Activated CD4-positive, alpha-beta T cell treated with anti-CD3 and anti-CD28 coated beads, Interleukin-2, amount 50 U/mL, for 48 hours (primary cell): ENCODE measurements at places on chromosomes 4 and X.

DNA sequence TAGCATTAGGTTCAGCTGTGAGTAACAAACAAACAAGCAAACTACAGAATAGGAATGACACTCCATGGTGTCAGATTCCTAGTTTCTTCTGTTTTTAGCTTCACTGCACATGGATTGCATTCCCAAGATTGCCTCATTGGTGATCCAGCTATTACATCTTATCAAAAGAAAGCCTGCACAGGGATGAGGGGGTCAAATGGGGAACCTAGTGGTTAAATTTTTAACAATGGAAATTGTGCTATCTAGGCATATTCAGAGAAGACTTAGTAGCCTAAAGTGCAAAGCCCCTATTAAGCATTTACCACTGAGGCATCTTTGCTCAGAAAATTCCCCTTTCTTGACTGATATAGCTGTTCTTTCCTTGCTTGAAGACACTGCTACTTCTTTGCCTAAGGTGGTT is 3.9 kb upstream of the TTC29 start:
- DNase-seq = no peak

- DNase-seq = no peak
Observed at GRCh38 chr4:8268211-8268610, 1.3 kb upstream of the HTRA3 start.

GRCh38 chr4:3344596-3344995 is 51.8 kb downstream of the RGS12 start:
- no peak for DNase-seq

- no peak for DNase-seq
Observed at GRCh38 chr4:159017323-159018026, 85.4 kb upstream of the RAPGEF2 start.

DNA sequence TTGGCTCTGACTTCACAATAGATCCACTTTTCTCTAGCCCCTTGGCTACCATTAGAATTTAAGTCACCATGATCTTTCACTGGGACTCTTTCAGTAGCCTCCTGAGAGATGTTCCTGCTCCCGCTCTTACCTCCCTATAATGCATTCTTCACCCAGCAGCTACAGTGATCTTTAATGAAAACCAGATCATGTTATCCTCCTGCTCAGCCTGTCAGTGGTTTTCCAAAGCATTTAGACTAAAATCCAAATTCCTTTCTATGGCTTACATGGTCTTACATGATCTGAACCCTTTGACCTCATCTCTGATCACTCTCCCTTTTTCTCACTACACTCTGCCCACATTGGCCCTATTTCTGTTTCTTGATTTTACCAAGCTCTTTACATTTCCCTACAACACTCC is 18.3 kb upstream of the RPS6KA3 start:
- no peak for DNase-seq

DNA sequence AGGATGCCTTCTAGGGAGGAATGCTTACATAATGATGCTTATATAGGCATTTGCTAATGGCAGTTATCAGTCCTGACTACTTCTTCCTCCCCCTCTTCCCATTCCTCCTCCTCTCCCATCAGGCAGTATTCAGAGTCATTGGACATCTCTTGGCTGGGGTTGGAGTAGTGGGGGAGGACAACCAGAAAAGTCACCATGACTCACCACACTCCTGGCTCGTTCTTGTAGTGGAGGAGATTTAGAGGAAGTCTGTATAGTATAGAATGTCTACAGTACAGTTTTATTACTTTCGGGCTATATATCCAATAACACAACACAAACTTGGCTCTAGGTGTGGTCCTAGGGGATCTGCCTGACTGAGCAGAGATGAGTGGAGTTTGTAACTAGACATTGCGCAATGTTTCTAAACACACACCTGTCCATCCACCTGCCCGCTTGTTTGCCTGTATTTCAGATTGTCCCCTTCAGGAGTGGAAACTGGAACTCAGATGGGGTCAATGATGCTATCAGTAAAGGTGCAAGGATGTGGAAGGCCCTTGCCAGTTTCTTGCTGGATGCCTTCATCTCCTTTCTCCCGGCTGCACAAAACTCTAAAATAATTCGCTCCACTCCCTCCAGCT is 27.9 kb upstream of the KIAA1210 start:
- DNase-seq = no peak

- no peak for DNase-seq
Observed at GRCh38 chrX:111519215-111519614, 7.8 kb downstream of the SERTM2 start.

DNA sequence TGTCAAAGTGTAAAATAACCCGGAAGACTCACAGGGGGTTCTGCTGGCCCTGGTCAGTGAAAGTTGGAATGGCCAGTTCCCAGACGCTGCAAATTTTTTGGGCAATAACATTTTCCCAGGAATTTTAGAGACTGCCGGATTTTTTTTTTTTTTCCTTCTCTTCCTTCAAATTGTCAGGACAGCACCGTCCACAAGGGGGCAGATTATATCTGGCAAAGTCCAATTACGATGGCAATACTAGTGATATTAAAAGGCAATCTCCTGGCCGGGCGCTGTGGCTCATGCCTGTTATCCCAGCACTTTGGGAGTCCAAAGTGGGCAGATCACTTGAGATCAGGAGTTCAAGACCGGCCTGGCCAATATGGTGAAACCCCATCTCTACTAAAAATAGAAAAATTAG is 20.5 kb downstream of the SLC25A5 start:
- no peak for DNase-seq

DNA sequence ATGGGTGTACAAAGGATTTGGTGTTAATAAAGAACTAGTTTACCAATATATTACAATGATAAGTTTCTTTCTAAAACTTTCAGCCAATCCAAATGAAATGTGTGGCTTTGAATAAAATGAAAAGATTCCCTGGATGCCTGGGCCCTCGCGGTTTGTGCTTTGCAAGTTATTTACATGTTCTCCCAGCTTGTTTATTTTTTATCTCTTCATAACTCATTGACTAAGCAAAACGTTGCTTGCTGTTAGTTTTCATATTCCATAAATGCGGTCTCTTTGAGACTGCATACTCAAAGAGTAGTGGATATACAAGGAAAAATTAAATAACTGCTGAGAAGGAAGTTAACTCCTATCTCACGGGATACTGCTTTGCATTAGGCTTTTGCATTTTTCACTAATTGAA is 26.0 kb downstream of the FHDC1 start:
- no peak for DNase-seq

- DNase-seq = no peak
Observed at GRCh38 chr4:168993714-168994510, 16.1 kb downstream of the CBR4 start.

DNA sequence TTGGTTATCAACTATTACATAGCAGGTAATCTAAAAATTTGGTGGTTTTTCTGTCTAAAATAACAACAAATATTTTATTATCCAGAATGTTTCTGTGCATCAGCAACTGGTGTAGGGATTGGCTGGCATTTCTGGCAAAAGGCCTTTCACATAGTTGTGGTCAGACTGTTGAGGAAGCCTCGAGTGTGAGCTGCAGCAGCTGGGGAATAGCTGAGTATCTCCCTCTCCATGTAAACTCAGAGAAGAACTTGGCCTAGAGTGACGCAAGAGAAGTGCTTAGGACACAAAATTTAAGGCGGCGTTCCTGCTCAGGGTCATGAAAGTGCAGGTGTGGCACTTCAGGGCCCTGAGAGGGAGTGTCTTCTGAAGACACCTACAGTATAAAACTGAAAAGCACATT is 558.9 kb downstream of the SPOCK3 start:
- DNase-seq = no peak

DNA sequence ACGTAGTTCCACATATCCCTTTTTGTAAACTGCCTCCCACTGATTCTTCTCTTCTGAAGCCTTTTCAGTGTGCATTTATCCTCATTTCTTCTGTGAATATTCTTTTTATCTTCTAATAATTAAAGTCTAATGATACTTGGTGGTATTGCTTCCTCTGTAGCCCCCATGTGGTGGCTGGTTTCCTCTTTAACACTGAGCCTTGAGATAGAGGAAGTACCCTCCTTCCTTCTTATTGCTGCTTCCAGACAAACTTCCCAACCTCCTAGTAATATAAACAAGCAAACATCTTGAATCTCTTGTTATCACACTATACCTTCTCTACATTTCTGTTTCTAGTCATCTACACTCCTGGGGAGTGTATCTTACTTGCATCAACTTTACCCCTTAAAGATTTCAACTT is 310.5 kb upstream of the GIMD1 start:
- no peak for DNase-seq

DNA sequence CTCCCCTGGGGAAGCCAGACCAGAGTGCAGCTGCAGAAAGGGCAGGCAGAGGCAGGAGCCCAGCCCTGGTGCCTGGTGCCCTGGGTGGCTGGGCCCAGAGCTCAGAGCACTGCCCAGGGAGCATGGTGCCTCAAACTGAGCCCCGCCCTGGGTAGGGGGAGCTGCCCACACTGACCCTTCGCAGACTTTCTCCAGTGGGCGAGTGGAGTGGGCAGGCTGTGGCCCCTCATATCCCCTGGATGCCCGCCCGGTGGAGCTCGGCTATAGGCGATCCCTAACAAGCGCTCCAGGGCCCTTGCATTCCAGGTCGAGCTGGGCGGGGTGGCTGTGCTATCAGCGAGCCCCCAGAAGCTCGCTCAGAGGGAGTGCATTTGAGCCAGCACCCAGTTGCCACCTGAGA is 17.1 kb upstream of the ADRA2C start:
- DNase-seq = no peak

- DNase-seq = no peak
Observed at GRCh38 chrX:30504309-30504708, 73.3 kb downstream of the TASL start.

- peak; percentile 49 for DNase-seq
Observed at GRCh38 chr4:116358633-116359222, 726.6 kb downstream of the TRAM1L1 start.

GRCh38 chr4:82747686-82748575 is 50.7 kb downstream of the SCD5 start:
- DNase-seq = no peak

DNA sequence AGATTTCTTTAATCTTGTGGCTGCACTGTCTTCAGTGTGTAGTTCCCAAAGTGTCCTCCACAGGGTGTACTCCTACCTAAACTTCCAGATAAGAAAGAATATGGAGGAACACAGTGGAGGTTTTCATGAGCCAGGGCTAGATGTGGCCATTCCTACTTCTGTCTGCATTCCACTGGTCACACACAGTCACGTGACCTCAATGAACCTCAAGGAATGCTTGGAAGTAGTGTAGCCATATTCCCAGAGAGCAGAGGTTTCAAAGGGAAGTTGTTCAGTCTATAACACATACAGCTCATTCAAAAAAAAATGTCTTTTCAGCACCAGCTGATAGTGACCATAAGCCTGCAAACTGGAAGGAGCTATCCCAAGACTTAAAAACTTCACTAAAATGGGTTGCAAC is 53.6 kb downstream of the ASB9 start:
- no peak for DNase-seq

DNA sequence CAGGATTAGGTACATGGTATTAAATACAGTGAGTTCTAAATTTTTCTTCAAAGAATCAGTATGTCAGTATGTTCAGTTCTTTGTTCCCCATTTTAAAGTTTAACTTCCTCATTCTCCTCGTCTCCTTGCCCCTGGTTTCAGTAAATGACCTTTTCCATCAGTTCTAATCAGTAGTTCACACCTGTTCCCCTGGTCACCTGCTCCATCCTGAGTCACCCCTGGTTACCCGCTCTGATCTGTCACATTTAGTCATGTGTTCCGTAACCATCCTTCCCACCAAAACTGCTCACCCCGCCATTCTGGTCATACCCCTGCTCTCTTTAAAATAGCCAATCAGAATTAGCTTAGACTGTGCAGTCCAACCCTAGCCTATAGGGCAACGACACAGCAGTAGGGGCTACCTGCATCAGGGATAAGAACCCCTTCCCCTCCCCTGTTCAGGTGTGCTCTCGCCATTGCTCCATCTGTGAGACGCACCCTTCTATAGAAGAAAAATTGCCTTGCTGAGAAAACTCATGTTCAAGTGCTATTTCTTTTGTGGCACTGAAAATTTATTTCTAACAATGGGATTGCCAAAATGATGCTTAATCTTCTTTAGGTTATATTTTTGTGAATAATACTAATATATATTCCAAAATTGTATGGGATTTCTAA is 181.3 kb downstream of the OR13H1 start:
- no peak for DNase-seq

DNA sequence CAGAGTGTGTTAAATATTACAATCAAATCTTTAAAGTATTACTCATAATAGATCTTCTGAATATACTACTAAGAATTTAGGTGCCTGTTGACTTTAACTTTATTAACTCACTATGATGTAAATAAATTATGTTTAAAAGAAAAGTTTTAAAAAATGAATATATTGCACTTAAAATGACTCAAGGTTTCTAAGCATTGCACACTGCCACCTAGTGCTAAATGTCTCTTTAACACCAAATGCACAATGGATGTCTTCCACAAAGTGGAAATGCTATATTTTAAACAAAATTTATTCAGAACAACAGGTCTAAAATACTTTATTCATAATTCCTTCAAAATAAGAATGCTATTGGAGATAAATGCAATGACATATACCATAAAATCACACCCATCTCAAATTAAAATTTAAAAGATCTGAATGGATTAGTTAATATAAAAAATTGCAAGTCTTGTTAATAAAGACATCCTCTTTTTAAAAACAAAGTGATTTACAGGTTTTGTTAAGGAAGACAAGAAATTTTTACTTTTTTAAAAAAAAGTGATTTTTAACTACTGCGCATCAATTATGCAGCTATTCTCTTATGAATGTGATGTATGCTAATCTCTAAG is 5.5 kb downstream of the INPP4B start:
- DNase-seq = no peak

DNA sequence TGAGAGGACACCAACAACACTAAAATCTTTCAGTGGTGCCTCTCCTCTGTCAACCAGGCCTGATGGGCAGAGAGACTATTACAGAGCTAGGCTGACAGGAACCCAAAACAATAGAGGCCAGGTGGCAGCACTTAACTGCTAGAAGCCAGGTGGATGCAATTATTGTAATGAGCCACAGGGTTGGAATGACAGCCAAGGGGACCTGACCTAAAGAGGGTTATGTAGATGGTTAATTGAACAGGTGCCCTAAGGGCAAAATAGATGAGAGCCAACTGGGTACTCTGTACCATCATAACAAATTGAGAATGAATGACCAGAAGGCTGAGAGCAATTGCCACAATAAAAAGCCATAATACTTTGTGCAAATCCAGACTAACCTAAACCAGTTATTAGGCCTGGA is 24.7 kb upstream of the FRAS1 start:
- no peak for DNase-seq

DNA sequence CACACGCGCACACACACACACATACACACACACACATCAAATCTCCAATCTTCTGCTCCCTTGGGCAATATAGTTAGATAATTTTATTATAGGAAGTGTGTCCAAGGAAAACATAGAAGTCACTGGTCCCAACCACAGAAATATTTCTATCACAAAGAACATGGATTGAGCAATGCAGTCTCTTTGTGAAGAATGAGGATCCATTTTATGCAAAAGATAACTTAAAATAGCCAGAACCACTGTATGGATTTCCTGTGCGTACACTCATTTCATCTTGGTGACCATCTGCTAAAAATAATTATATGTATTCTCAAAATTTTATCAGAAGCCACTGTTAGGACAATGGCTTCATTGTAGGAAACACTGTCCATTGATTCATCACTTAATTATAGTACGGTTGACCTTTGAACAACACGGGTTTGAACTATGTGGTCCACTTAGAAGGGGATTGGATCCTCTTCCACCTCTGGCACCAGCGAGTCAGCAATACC is 169.6 kb upstream of the MXRA5 start:
- no peak for DNase-seq
